Heart right ventricle (tissue), 16 donors: ENCODE measurements at places on chromosomes 2 and 18. TPM values are rescaled to one million over a fixed set of nuclear protein-coding genes. Genes with fewer than 3 reads are reported as not detected.

DNA sequence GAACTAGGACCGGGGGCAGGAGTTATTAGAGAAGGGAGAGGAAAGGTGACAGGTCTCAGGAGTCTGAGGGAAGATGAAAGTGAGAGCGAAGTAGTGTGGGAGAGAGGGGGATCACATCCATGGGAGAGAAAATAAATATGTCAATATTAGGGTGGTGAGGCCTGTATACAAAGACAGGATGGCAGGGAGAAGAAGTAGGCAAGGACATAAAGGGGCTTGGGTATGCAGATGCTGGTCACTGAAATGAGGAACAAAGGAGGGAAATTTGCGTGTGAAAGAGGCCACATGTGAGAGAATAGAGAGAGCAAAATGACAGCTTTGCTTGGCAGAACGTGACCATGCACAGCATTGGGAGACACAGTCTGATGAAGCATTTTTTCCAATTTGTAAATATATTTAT is 13.6 kb downstream of the METAP1D start:
- no peak for DNase-seq

The ASPRV1 gene
- 0.57 TPM for total RNA-seq

The RAD51AP2 gene
- 0.06 TPM for total RNA-seq

DNA sequence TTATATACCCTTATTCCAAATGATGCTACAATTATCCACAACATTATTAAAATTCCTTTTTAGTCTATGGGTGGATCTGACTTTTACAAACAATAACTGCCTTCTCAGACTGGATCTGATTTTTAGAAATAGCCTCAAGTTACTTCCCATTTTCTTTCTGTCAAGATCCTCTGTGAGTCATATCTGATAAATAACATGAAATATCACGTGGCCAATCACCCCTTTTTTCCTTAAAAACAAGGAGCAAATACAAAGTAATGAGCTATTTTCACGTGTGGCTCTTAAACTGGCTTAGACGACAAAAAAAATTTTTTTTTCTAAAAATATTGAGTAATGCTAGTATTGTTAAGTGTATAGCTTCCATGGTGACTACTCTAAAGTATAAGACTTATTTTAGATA is 6.7 kb downstream of the PELI1 start:
- DNase-seq = no peak

DNA sequence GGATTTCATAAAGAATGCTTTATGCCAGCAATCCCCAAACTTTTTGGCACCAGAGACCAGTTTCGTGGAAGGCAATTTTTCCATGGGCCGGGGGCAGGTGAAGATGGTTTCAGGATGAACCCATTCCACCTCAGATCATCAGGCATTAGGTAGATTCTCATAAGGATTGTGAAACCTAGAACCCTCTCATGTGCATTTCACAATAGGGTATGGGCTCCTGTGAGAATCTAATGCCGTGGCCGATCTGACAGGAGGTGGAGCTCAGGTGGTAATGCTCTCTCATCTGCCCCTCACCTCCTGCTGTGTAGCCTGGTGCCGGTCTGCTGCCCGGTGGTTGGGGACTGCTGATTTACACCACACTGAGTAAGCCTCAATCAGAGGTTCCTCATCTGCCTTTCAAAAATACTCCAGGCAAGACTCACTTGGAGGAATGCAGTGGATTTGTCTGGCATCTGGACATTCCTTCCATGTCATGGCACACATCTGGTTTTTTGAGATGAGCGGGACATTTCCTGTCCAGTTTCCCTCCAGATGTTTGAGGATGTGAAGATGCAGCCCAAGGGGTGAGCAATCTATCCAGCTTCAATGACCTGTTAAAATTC is 185.8 kb downstream of the VAPA start:
- DNase-seq = no peak

The DNER gene
- 0.53 TPM for total RNA-seq

GRCh38 chr2:233395687-233396086 is 41.4 kb downstream of the DGKD start:
- DNase-seq = no peak

DNA sequence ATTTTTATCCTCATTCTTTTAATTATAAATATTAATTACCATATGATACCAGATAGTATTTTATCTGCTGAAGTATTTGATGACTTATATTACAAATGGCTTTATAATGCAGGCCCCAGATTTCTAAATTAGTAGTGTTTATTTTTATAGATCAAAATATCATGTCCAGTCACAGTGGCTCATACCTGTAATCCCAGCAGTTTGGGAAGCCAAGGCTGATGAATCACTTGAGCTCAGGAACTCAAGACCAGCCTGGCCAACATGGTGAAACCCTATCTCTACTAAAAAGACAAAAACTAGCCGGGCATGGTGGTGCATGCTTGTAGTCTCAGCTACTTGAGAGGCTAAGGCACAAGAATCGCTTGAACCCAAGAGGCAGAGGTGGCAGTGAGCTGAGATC is 100.1 kb upstream of the ARHGAP15 start:
- no peak for DNase-seq
